ENCODE measurements at places on chromosomes 11 and 22. TPM values are rescaled to one million over a fixed set of nuclear protein-coding genes. Genes with fewer than 3 reads are reported as not detected.

DNA sequence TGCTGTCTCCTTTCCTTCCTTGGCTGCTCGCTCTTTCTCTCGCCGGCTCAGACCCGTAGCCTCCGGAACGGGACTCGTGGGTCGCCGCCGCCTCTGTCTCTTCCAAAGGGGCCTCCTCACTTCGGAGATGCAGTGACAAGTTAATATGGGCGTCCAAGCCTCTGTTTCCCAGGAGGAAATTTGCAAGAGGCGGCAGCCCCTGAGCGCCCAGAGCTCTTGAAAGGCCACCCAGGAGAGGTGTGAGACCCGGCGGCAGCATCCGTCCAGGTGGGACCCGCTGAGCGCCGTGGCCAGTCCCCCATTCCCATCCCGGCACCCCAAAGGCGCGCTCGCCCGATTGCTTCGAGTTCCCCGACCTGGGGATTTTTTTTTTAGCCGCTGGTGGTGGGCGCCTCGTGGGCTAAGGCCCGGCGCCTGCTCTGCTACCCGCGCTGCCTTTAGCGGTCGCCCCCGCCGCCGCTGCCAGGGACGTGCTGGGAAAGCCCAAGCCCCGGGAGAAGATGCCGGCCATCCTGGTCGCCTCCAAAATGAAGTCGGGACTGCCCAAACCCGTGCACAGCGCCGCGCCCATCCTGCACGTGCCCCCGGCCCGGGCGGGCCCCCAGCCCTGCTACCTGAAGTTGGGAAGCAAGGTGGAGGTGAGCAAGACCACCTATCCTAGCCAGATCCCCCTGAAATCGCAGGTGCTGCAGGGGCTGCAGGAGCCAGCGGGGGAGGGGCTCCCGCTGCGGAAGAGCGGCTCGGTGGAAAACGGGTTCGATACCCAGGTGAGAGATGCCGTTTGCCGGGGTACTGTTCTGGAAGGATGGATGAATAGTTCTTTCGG lies 772 bp downstream of the NAV2 start:
- peak overlapping the region; percentile 72 for H3K27ac ChIP-seq
- no peak for DNase-seq
- H3K4me1 ChIP-seq = peaks cover 42% of the 10 kb centered on the region
- no peaks in the 10 kb centered on the region for H3K27me3 ChIP-seq

GRCh38 chr11:90496722-90497121 lies 273.9 kb upstream of the CHORDC1 start:
- DNase-seq = no peak
- H3K4me1 ChIP-seq = no peaks in the 10 kb centered on the region
- no peaks in the 10 kb centered on the region for H3K36me3 ChIP-seq
- H3K4me3 ChIP-seq = no peak overlapping the region
- no peaks in the 10 kb centered on the region for H3K27me3 ChIP-seq

DNA sequence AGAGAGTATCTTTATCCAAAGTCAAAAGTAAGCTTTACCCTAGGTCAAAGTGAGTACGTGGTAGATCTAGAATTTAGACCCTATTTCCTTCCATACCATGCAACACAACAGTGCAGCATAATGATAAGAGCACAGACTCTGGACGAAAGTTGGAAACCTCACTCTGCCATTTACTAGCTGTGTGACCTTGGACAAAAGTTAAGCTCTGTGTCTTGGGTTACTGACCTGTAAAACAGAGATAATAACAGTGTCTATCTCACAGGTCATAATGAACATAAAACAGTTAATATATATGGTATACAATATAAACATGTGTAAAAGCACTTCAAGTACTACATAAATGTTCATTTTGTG lies 13.6 kb upstream of the CHRNA10 start:
- peaks cover 3% of the 10 kb centered on the region for H3K4me1 ChIP-seq
- H3K4me3 ChIP-seq = no peak overlapping the region
- no peak overlapping the region for H3K27ac ChIP-seq

- H3K27me3 ChIP-seq = no peaks in the 10 kb centered on the region
- no peak overlapping the region for H3K27ac ChIP-seq
- H3K4me3 ChIP-seq = no peak overlapping the region
- H3K4me1 ChIP-seq = no peaks in the 10 kb centered on the region
- H3K36me3 ChIP-seq = no peaks in the 10 kb centered on the region
Measured at GRCh38 chr11:19602891-19603290, 109.7 kb upstream of the NAV2 start.

- DNase-seq = no peak
- H3K36me3 ChIP-seq = peaks cover 14% of the 10 kb centered on the region
- peaks cover 10% of the 10 kb centered on the region for H3K4me1 ChIP-seq
- H3K4me3 ChIP-seq = no peak overlapping the region
Measured at GRCh38 chr11:12526789-12527188, 147.4 kb upstream of the TEAD1 start.

Gene MMP8
- 0.30 TPM for polyA plus RNA-seq

Data from lung (tissue), 17 donors.